ENCODE measurements at places on chromosomes 7 and 10.

DNA sequence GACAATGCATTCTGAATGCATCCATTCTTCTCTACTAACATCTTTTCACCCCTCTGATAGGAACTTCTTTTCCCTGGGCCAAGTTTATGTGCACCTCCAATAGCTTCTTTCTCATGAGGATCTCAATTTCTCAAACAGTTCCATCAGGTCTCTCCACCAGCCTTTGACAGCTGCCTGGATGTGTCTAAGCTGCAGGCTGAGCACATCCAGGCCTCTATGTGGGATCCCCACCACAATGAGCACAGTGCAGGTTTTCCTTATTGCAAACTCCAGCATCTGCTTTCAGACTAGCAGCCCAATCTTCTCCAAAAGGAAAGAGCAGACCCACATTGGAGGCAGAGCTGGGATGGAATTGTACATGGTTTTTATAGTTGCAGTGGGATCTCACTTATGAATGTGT, 145.3 kb upstream of the TBX20 start:
- no peak for DNase-seq

- no peak for DNase-seq
These were observed 564.5 kb upstream of the IGFBP3 start for GRCh38 chr7:46485481-46486065.

DNA sequence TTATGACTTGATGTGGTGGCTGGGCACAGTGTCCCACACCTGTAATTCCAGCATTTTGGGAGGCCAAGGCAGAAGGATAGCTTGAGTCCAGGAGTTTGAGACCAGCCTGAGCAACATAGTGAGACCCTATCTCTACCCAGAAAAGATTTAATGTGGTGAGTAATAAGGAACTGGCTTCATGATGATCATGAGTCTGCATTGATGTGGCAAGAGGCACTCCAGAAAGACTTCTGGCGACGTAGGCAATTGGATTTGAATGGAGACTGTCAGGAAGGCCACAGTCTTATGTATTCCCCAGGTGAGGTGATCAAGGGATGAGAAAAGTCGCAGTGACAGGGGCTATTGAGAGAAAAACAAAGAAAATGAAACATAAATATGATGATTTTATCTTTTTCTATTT, 138.0 kb downstream of the CACNB2 start:
- no peak for DNase-seq

DNA sequence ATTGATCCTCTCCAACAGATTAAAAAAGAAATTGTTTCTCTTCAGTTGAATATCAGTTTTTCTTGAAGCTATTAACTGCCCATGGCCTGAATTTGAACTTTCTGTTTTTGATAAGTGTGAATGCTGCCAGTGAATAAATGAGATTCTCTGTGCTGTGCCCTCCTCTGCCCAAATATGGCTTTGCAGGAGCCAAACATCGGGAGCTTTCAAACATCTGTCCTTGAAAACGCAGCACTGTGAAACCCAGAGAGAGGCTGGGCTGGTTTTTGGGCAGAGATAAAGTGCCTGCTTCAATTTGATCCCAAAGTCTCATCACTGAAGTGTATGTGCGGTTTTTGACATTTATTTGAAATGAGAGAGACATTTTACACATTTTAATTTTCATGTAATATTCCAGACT, 268.3 kb upstream of the SHH start:
- DNase-seq, result no peak

DNA sequence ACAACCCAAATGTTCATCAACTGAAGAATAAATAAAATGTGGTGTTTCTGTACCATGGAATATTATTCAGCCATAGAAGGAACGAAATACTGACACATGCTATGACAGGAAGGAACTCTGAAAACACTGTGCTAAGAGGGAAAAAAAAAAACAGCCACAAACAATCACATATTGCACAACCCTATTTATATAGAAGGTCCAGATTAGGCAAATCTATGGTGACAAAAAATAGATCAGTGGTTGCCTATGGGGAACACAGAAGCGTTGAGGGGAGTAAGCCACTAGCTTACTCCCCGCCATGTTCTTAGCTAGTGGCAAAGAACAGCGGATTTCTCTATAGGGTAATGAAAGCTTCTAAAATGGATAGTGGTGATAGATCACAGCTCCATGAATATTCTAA, 198.4 kb downstream of the TPST1 start:
- DNase-seq, result no peak

DNA sequence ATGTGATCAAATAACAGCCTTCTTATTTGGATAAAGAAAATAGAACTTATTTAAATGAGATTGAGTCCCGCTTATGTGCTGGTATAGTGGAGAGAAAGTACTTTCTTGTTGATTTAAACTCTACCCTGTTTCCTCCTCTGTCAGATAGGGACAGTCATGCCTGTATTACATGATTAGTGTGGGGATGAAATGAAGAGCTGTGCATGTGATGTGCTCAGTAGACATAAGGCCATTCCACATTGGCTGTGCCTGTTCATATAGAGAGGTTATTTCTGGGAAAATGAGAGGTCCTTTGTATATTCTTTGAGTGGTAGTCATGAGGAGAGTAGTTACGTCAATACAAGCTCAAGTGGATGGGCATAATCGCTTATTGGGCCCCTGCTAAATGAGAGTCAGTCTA, 5.7 kb downstream of the MTURN start:
- DNase-seq, result no peak

- DNase-seq, result no peak
These were observed 9.5 kb upstream of the SMARCD3 start for GRCh38 chr7:151257990-151258389.

- no peak for DNase-seq
These were observed 67.9 kb upstream of the ANTXRL start for GRCh38 chr10:46218921-46219320.

GRCh38 chr10:99534450-99534938, 1.8 kb downstream of the NKX2-3 start:
- no peak for DNase-seq

- DNase-seq, result no peak
These were observed 148.2 kb upstream of the WNT16 start for GRCh38 chr7:121180436-121181063.

DNA sequence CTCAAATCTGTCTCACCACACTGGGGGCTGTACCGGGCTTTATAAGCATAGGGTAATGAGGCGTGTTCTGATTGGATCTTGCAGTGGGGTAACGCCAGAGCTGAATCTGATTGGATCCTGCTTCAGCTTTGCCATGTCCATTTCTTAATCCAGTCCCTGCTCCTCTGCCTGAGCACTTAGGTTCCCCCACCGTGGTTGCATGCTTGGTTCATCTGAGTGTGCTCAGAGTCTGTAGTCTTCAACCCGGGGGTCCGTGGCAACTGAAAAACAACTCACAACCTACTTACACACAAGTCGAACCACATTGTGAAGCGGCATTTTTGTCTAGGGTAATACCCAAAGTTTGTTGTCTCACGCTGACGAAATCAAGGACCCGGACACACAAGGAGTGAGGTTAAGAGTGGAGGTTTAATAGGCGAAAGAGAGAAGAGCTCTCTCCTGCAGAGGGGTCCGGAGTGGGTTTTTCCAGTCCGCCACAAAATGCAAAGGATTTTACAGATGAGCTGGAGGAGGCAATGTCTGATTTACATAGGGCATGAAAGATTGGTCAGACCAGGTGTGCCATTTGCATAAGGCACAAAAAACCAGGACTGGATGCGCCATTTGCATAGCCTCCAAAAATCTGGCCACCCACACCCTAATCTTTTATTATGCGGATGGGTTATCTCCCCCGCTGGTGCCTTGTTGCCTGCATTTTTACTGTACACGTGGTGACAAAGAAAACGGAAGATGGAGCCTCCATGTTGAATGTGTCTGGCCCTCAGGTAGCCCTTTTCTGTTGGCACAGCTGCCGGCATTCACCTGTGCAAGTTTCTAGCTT, 641.8 kb upstream of the FOXK1 start:
- DNase-seq, result no peak

DNA sequence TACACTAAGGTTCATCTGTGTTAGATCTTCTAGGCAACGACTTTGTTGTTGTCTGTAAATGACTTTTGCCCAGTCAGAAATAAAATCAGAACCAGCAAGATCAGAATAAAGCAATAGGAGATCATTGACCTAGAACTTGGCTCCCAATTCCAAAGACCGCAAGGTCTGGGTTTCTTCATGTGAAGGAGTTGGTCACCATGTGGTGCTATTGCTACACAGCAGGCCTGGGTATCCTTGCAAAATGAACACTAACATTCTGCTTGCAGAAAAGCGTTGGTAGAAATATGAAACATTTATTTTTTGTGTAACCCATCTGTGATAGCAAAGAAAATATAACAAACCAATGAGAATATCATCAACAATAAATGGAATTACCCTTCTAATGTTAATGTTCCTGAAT, 831.0 kb downstream of the NXPH1 start:
- no peak for DNase-seq

DNA sequence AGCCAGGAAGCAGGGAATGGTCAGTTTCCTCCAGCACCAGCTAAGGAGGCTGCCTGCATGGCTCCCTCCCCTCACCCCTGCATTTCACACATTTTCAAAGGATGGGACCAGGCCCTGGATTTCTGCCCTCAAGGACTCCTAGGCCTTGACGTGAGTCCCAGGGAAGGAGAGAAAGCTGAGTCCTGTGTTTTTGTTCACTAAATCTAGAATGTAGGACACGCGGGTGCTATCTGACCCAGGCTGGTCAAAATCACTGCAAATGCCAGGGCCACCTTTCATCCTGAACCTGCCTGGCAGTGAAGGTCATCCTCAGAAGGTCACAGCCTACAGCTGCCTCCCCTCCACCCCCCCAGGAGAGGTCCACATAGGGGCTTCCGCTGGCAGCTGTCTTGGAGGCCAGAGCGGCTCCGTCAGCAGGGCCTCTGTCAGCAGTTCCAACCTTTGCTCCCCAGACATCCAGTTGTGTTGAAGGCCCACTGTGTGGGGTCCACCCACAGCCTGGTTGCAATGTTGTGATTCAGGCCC, 18.0 kb downstream of the RHBDD2 start:
- no peak for DNase-seq

GRCh38 chr7:45160417-45160881, 2.9 kb downstream of the RAMP3 start:
- DNase-seq, result no peak

GRCh38 chr10:110821508-110821907, 50.2 kb upstream of the PDCD4 start:
- DNase-seq, result no peak

- DNase-seq, result no peak
These were observed 53.7 kb upstream of the MACC1 start for GRCh38 chr7:20270867-20271266.

Data from stimulated activated CD4-positive, alpha-beta T cell treated with anti-CD3 and anti-CD28 coated beads, Interleukin-2, amount 100 ng/mL, for 48 hours (primary cell).